ENCODE measurements at places on chromosomes 1 and 21.

- DNase-seq = no peak
These were observed 17.5 kb upstream of the VSIG8 start for GRCh38 chr1:159879977-159880376.

GRCh38 chr1:218557731-218558130 is 212.6 kb downstream of the TGFB2 start:
- peak; percentile 72 for DNase-seq

DNA sequence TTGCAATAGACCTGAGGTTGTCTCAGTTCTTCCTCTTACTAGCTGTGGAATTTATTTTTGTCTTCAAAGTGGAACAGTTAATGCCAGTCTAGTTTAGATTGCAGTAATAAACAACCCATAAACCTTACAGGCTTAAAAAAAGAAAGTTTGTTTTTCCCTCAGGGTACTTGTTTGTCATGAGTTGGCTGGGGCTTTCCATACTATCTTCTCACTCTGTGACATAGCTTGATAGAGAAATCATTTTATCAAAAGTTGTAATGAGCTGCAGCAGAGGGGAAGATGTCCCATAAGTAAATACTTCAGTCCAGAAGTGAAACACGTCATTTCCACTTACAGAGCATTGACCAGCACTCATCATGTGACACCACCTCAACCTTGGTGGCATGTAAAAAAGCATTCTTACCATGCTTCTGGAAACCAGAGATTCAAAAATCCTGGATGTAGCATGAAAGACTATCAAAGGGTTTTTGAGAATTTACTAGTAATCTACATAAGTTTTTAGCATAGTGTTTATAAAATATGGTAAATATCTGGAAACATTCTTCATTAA is 62.8 kb upstream of the COL11A1 start:
- DNase-seq = no peak

- DNase-seq = no peak
These were observed 100.5 kb downstream of the TEX35 start for GRCh38 chr1:178613271-178613945.

DNA sequence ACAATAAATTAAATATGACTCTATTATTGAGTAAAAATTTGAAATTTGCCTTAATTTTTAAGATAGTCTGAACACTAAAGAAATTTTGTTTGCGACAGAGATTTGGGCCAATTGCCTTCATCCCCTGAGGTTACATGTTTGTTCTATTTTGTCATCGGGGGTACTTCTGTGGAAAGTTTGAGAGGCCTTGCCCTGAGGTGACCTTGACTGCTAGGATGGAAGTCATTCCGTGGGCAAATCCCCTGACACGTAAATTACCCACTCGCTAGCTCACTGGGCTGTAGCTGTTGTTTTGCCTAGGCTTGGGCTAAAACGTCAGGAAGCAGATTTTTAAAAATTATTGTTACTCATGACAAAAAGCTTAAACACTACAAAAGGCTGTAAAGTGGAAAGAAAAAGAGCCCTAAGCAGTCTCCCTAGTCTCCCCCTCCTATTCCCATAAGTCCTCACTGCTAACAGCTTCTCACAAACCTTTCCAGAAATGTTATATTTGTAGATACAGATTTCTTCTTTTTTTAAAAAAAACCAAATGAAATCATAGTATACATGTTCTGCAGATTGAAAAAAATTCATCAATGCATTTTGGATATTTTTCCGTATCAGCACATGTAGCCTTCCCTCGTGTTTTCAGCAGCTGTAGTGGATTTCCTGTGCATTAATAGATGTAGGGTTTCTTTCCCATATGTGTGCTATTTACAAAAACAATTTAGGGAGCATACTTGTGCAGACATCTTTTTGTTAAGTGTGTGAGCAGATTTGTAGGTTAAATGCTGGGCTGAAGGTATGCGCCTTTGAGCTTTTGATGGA is 142.7 kb downstream of the MRPS6 start:
- no peak for DNase-seq
